ENCODE measurements at places on chromosomes 16 and 17. TPM values are rescaled to one million over a fixed set of nuclear protein-coding genes. Genes with fewer than 3 reads are reported as not detected.
A peak's percentile ranks its signal among the peaks of the same experiment; 100 is the strongest.

DNA sequence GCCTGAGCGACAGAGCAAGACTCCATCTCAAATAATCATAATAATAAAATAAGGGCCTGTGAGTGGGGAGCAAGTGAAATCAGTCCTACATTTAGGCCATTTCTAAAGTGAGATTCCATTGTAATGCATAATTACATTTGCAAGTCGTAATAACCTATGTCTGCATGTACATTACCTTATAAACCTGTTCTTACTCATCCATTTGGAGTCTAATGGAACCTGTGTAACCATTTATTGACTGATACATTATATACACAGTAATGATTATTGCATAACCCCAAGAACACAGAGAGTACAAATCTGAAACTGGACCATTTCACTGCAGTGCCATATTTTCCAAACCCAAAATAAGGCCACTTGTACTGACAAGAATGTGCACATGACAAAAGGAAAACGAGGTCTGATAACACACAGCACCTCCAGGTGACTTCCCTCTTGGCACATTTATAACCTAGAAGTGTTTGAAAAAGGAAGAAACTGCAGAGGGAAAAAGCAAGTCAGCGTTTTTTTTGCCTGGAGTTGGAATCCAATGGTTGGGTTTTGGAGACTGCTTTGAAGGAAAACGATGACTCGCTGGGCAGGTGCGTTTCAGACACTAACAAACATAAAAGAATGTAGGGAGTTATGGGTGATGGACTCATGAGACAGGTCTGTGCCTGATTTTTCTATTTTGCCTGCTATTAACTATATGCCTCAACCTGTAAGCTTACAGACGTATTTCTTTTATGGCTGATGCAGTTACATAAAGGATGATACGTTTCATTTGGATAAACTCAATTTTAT is 63.6 kb upstream of the KIFC3 start:
- H3K27ac ChIP-seq = no peak overlapping the region
- no peak for DNase-seq
- H3K36me3 ChIP-seq = no peaks in the 10 kb centered on the region

Gene TACO1
- 42.1 TPM for total RNA-seq

Gene GPRC5C
- 6.4 TPM for total RNA-seq

Gene ABCC12
- not detected for total RNA-seq

DNA sequence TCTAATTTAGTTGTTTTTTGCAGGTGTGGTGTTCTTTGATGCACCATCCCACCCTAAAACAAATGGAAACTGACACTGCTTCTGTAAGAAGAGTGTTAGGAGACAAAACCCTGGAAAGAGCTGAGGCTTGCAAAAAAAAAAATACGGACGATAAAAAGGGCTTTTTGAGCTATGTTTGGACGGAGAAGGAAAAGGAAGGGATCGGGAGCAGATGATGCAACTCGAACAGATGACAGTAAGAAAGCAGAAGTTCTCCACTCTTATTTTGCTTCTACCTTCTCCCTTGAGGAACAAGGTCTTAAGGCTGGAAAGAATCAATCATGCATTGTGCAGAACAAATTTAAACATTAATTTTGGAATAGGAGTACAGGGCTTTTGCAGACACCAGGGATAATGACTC is 136.7 kb downstream of the MAF start:
- H3K27me3 ChIP-seq = peaks cover 7% of the 10 kb centered on the region
- H3K4me3 ChIP-seq = no peak overlapping the region
- DNase-seq = no peak
- no peak overlapping the region for H3K27ac ChIP-seq
- H3K4me1 ChIP-seq = no peaks in the 10 kb centered on the region

Gene TVP23A
- 0.04 TPM for total RNA-seq

Gene GP1BA
- not detected for total RNA-seq

DNA sequence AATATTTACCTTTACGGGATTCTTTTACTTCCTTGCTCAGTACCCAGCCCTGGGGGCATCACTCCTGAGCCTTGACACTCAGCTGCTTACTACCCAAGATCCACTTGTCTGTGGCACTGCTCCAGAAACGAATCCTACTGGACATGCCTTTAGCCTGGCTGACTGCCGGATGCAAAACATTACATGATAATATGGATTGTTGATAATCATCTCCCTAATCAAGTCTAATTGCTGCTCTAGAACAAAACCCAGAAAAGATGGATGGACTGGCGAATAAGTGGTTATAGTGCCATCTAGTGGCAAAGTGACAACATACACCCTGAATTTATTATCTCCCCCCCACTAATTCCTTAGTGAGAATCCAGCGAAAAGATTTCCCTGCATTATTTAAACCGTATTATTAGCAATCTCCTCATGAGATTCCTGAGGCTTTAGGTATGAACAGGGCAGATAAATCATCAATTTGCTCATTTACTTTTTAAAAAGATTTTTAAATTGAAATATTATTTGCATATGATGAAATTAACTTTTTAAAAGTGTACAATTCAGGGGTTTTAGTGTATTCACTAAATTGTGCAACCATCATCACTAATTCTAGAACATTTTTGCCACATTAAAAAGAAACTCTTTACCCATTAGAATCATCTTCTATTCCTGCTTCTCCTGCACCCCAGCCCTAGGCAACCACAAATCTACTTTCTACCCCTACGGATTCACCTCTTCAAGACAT is 61.6 kb downstream of the RGS9 start:
- H3K4me3 ChIP-seq = no peak overlapping the region
- no peaks in the 10 kb centered on the region for H3K4me1 ChIP-seq
- no peak overlapping the region for H3K27ac ChIP-seq
- peaks cover 27% of the 10 kb centered on the region for H3K27me3 ChIP-seq
- peak; percentile 78 for DNase-seq
- H3K36me3 ChIP-seq = no peaks in the 10 kb centered on the region

DNA sequence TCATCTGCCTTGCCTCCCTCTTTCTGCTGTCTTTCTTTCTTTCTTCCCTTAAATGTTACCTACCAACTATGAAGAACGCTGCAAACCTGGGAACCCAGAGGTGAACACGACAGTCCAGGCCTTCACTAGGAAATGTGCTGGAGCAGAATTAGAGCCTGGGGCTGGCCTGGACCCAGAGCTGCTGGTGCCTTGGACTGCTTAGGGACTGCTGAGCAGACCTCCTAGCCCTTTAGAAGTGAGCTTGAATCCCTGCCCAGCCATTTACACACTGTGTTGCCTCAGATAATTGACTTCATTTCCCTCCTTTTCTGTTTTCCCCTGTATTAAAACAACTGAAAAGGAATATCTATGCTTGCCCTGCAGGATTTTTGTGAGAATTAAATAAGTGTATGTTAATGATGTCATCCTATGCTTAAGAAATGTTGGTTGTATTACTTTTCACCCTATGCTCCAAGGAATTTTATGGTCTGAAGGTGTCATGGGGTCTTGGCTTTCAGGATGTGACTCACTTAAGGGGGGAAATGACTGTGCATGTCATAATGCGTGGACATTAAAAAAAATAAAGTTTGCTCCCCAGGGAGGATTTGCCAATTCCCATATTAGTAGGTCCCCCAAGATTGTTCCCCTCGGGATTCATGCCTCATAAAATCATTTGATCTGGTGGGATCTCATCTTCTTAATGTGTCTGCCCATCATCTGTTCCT is 11.5 kb downstream of the CDH13 start:
- DNase-seq = no peak
- no peaks in the 10 kb centered on the region for H3K36me3 ChIP-seq
- H3K4me1 ChIP-seq = no peaks in the 10 kb centered on the region

DNA sequence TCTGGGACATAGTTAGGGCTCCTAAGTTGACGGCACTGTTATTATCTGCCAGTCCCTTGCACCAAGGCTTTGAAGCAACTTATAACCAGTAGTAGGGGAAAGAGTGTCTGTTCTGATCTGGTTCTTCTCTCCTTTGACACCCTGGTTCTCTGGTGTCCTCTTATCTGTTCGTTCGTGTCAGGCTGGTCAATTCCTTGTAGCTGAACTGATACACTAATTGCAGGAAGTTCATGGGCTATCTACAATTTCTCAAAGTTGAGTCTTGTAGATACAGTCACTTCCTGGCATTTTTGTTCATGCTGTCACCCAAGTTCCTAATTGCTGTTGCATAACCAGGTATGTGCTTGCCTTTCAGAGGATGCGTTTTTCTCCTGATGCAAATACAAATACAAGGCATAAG is 17.3 kb upstream of the MYO1D start:
- H3K27ac ChIP-seq = peak overlapping the region; percentile 77
- peak; percentile 82 for DNase-seq
- no peaks in the 10 kb centered on the region for H3K27me3 ChIP-seq
